Panc1 (cell line): ENCODE measurements at places on chromosomes 11 and 22.

DNA sequence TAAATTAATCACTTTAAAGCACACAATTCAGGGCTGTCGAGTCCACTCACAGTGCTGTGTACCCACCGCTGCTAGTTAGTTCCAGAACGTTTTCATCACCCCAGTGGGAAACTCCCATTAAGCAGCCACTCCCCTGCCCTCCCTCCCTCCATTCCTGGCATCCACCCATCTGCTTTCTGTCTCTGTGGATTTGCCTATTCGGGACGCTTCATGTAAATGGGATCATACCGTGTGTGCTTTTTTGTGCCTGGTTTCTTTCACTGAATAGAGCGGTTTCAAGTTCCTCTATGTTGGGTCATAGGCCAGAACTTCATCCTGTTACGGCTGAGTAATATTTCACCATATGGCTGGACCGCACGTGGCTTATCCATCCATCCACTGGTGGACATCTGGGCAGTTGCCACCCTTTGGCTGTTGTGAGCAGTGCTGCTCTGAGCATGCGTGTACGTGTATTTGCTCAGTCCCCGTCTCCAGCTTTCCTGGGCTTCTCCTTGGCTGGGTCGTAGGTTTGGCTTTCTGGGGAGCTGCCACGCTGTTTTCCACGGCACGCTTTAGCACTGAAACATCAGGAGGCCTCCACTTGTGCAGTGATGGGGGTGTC lies 30.1 kb downstream of the ARHGAP8 start:
- DNase-seq, result no peak

- DNase-seq, result no peak
Measured at GRCh38 chr11:111494040-111494439, 18.1 kb downstream of the BTG4 start.

DNA sequence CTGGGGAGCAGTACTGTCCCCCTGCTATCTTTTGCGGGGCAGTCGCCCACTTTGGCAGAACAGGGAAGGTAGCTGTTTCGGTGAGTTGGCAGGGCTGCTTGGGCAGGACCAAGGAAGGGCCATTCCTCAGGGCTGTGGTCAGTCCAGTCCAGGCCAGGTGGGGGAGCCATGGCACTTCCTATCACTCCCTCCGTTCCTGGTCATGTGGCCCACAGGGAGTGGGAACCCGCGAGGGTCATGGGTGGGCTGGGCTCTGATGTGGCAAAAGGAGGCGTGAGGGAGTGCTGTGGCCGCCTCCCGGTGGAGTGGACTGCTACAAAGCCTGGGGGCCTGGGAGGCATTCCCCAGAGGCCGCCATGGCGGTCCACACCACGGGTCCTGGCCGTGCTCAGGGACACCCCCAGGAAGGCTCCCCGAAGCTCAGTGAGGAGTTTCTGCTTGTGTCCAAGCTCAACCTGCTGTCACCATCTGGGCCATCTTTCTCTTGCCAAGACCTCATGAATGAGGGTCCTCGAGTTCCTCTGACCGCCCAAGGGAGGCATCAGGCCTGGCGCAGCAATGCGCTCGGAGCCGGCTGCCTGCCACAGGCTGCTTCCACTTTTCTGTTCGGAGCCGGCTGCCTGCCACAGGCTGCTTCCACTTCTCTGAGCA lies 11.9 kb downstream of the CHID1 start:
- no peak for DNase-seq

DNA sequence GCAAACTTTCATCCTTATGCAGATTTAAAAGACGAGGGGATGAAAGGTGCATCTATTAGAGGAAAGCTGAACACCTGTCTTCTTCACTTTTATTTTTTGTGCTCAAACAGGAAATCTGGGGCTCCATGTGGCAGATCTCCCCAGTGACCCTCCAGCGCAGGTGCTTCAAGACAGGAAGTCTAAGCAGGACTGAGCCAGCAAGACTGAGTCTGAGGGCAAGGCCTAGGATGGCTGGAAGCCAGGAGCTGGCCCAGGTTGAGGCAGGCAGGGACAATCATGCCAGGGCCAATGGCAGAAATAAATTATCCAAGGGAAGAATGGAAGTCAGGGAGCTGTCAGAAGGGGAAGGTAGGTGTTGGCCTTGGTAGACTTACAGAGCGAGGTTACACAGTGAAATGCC lies 101.1 kb upstream of the SPON1 start:
- no peak for DNase-seq

GRCh38 chr11:77515483-77515882 lies 41.6 kb upstream of the PAK1 start:
- DNase-seq, result no peak

- no peak for DNase-seq
Measured at GRCh38 chr22:45959719-45960476, 17.1 kb downstream of the WNT7B start.

- no peak for DNase-seq
Measured at GRCh38 chr11:48020092-48020755, 39.9 kb downstream of the PTPRJ start.

GRCh38 chr11:30002157-30002785 lies 14.6 kb downstream of the KCNA4 start:
- DNase-seq, result no peak

DNA sequence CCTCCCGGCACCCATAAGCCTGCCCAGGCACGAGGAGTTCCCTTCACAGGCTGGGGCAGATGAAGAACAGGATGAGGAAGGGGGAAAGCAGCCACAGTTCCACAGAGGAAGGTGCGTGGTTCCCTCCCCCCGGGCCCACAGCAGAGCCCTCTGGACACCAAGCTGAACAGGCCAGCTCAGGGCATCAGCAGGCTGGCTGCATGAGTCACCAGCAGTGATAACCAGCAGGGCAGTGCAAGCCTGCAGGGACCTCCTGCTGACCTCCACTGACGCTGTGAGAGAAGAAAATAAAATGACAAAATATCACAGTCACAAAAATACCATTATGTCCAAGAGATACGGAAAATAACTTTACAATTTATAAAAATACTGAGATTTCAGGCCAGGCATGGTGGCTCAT lies 11.5 kb downstream of the RTL6 start:
- DNase-seq, result no peak

GRCh38 chr11:99565333-99565732 lies 544.6 kb downstream of the CNTN5 start:
- no peak for DNase-seq

- DNase-seq, result no peak
Measured at GRCh38 chr11:3855808-3856491, 486 bp downstream of the STIM1 start.

- no peak for DNase-seq
Measured at GRCh38 chr11:13644997-13645687, 23.3 kb upstream of the FAR1 start.

DNA sequence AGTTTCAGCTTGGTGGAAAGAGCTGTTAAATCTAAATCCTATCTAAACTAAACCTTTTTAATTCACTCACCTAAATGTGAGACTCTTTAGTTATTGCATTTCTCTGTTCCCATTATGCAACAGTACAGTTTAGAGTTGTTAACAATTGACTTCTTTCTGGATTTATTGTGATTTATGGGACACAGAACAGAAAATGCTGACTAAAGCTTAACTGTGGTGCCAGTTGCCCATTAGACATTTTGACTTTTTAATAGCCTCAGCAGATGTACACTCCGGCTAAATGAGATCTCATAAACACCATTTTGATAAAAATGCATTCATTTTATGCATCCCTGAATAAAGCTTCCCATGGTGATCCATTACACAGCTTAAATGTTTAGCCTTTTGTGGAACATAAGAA lies 356.6 kb downstream of the CASP12 start:
- no peak for DNase-seq

DNA sequence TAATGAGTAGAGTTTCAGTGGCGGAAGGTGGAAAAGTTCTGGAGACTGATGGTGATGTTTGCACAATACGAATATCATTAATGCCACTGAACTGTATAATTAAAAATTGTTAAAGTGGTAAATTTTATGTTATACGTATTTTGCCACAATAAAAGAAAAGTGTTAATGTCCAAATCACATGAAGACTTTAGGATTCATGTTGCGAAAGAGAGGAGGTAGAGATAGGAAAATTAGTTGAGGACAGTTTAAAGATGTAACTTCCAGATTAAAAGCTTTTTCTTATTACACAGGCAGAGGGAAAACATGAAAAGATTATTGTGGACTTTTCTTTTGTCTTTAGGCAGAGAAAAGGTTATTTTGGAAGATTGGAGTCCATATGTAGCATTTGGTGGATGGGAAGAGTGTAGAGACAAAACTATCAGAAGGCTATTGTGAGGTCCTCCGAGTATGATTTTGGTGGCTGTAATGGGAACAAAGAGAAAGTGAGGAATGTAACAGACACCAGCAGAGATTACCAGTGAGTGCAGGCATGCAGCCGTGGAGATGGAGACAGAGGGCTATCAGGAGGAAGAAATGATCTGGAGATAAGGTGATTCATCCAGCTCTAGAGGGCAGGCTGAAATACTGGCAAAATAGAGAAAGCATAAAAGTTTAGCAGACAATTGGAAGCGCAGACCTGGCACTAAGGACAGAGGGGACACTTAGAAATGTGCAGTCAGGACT lies 12.5 kb downstream of the VPS26B start:
- DNase-seq, result no peak

DNA sequence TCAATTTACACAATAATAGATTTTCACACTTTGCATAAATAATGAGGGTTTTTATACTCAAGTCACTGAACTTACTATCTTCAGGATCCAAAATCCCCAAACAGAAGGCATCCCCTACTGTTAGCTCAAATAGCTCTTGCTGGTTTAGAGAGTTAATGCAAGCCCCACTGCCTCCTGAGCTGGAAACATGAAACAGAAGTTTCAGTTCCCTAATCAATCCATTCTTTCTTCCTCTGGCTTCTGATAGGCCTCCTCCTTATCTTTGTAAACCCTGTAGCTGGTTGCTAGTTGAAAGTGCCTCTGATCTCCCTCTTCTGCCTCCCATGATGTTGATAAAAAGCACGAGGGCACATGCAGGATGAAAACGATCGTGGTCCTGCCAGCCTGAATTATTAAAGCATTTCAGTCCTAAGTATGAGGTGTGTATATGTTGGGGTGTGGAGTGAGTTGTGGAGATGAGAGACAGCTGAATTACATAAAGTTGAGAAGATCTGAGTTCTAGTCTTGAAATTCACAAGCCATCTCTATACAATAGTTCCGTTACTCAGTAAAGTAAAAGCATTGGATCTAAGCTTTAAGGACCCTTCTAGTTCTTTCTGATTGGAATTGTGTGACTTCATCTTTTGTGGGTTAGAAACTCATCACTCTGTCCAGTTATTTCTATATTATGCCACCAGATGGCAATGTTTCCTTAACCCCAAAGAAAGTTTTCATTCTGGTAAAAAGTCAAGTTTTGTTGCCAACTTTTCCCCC lies 35.0 kb upstream of the EHF start:
- DNase-seq, result peak; percentile 64

DNA sequence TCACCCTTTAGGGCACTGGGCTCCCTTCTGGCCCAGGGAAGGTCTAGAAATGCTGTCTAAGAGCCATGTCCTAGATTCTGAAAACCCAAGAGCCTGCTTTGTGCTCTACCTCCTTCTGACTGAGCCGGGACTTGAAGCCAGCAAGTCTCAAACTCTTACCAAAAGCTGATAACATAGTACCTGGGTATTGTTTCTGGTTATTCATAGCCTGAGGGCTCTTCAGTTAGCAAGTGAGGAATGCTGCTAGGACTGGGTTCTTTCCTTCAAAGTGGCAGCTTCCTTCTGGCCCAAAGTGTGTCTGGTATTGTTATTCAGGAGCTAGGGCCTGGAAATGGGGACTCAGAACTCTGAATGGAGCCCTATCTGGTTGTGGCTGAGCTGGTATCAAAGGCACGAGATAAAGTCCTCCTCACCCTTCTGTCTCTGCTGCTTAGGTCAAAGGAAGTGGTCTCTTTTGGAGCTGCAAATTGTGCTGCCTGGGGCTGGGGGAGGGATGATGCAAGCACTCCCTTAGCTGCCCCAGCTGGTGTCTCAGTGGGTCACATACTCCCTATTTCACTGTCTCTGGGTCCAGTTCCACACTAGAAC lies 696.0 kb upstream of the CCDC179 start:
- no peak for DNase-seq

DNA sequence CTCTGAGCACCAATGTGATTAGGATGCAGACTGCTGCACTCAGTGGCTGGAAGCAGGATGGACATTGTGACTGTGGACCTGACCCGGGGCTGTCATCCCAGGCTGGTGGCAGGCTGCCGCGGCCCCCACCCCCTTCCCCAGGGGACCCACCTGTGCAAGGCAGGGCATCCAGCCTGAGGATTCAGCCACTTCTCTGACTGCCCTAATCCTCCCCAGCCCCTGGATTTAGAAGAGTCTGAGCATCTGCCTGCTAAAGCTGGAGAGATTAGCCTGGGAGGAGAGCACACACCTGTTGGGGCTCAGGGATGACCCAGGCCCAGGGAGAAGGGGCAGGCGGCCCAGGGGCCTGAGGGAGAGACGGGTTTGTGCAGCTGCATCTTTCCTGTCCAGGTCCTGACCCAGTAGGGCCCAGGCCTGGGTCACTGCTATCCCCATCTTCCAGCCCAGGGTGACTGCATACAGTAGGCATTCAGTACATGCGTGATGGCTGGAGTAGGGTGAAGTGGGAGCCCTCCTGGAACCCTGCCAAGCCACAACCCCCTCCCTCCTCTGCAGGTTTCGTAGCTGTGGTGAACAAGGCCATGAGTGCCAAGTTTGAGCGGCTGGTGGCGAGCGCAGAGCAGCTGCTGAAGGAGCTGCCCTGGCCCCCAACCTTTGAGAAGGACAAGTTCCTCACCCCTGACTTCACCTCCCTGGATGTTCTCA lies 12.1 kb downstream of the DPP3 start:
- DNase-seq, result no peak
